ENCODE measurements at places on chromosomes 1 and 21.

GRCh38 chr1:81254560-81254959 lies 546.2 kb upstream of the ADGRL2 start:
- DNase-seq = no peak

DNA sequence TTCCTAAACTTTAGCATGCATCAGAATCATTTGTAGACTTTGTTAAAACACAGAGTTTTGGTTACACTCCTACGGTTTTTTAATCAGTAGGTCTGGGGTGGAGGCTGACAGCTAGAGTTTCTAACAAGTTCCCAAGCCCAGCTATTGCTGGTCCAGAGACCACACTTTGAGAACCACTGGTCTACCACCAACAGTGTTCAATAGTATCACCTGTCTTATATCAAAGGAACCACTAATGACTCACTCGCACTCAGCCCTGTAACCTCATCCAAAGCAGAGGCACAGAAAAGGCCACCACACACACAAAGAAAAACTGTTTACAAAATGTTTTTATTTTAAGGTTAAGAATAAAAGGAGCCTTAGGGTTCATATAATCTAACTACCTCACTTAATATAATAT lies 68.7 kb downstream of the HIVEP3 start:
- DNase-seq = no peak

GRCh38 chr1:155458111-155458510 lies 104.5 kb downstream of the ASH1L start:
- no peak for DNase-seq

GRCh38 chr1:224430511-224431113 lies 4.0 kb downstream of the WDR26 start:
- no peak for DNase-seq

DNA sequence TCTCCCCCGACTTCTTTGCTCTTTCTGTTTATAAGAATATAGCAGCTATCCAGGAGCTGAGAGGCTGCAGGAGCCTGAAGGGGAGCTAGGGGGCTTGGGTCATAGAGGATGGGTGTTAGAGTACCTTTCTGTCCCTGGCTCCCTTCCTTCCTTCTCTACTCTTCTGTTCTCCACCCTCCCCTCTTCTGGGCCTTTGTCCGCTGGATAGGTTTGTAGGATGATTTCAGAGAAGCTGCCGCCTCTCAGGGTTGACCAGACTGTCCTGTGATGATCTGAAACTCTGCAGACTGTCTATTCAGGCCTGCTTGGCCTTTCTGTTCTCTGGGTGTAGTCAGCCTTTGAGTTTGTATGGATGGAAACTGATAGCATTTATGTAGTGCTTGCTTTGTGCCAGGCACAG lies 26.3 kb downstream of the PPFIA4 start:
- no peak for DNase-seq

Data from activated CD4-positive, CD25-positive, alpha-beta regulatory T cell (primary cell).